ENCODE measurements at places on chromosomes 7 and 10.

DNA sequence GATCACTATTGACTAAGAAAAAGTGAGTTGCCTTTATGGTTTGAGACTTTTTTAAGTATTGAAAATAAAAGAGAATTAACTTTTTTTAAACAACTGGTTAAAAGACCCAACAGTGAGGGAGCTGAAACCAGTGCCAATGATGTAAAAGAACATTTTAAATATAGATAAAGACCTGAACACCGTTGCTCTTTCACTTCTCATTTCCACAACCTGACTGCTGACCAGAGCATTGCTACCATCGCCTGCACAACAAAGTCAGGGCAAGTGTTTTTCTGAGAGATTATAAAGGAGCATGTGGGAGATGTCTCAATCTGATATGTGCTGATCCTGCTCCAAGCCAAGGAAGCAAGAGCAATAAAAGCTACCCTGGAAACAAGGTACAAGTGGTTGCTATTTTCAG is 34.7 kb downstream of the IMMP2L start:
- DNase-seq: no peak

GRCh38 chr7:132996581-132997242 is 85.2 kb downstream of the CHCHD3 start:
- peak; percentile 30 for DNase-seq

- DNase-seq: no peak
Measured at GRCh38 chr7:112897839-112898431, 107.7 kb upstream of the TMEM168 start.

- no peak for DNase-seq
Measured at GRCh38 chr10:11604865-11605650, 6.4 kb downstream of the USP6NL start.

- DNase-seq: no peak
Measured at GRCh38 chr7:1810961-1811849, 141.1 kb downstream of the ELFN1 start.

DNA sequence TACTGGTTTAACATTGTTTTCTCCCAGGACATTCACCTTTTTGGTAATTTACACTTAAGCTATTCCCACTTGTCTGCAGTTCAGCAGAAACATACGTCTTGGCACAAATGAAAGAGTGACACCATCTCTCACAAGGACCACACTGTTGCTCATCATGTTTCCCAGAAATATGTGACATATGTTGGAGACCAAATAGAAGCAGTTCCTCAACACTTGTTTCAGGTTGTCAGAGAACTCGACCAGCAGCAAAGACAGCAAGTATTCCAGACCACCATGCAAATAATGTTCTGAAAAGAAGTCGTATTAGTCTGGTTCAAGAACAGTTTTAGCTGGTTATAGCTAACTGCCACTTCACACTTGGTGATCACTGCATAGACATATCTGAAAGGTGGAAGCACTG is 81.3 kb upstream of the KLF6 start:
- peak; percentile 39 for DNase-seq

DNA sequence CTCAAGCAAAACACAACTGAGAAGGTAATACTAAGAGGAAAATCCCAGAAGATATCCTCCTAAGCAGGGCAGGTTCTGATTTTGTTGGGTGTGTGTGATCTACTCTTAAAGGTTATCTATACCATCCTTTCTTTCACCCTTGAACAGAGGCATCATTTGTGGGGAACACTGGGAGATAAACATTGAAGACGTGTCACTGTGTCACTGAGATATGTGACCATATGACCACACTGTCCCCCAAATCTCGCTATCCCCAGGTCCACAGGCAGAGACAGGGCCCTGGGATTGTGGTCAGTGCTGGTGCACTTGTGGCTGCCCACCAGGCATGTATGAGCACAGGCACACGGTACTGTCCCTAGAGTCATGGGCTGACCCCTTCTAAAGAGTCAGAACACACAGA is 30.0 kb downstream of the TECTB start:
- no peak for DNase-seq

DNA sequence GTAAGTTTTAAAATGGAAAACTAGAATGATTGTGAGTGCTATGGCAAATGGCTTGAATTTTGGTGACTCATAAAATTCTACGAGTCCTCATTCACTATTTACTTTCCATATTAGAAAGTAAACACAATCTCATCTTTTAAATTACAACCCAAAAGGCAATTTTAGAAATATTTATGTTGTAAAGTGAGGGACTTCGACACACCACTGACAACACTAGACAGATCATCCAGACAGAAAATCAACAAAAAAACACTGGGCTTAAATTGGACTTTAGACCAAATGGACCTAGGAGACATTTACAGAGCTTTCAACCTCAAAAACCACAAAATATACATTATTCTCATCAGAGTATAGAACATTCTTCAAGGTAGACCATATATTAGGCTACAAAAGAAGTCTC is 30.1 kb downstream of the ZNF277 start:
- no peak for DNase-seq

GRCh38 chr7:95601316-95601715 is 5.0 kb upstream of the PDK4 start:
- DNase-seq: peak; percentile 54

- peak; percentile 31 for DNase-seq
Measured at GRCh38 chr7:150852371-150852905, at the start of gene AOC1. AOC1 (plus strand) TSS chr7:150852517; CDS start chr7:150856471, 3,954 bp downstream.

GRCh38 chr7:17293481-17293880 is 5.0 kb upstream of the AHR start:
- no peak for DNase-seq

- no peak for DNase-seq
Measured at GRCh38 chr7:81698965-81699364, 70.9 kb downstream of the HGF start.

GRCh38 chr7:102270178-102270887 is 16.3 kb upstream of the SH2B2 start:
- no peak for DNase-seq

GRCh38 chr7:5050676-5051075 is 5.0 kb downstream of the RBAK start:
- DNase-seq: no peak

- DNase-seq: no peak
Measured at GRCh38 chr7:107958764-107959526, 44.0 kb downstream of the LAMB1 start.

DNA sequence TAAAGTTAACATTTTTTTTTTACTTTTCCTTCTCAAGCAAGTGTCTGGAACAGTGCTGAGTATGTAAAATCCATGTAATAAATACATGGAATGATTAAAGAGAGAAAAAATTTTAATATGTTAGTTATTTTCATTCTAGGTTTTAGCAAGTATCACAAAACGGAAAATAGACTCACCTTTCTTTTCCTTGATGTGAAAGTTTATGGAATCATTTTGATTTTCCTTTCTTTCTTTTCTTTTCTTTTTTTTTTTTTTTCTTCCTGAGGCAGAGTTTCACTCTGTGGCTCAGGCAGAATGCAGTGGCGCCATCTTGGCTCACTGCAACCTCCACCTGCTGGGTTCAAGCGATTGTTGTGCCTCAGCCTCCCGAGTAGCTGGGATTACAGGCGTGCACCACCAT is 28.1 kb downstream of the SMNDC1 start:
- DNase-seq: no peak

DNA sequence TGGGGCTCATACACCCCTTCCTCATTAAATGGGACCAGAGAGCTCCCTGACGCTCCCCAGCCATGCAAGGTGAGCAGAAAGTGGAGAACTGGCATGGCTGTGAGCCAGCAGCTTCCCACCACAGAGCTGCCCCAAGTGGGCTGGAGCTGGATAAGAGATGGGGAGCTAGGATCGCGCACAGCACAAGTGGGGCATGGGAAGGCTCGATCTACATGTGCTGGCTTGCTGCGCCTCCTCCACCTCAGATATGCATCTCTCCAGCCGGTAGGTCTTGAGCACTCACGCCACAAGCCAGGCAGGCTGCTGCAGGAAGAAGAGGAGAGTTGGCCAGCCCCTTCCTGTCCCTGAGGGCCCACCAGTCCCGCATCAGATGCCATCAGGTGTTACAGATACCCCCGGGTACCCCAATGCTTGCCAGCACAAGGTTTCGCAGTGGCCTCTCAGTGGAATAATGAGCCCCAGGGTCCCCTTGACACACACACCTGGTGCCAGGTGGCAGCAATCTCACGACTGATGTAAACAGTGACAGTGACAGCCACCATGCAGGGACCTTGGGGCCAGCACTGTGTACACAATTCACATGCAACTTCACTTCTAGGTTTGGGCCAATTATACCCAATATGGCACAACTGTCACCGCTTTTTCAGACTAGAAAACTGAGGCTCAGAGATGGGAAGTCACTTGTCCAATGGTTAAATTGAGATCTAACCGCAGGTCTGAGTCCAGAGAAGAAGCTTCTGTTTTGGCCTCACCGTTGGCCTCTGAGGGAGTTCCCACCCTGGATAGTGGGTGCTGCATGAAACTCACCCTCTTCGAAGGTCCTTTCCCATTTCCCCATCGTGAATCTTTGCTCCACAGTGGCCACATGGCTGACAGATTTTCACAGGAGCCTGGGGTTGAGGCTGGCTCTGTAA is 79.3 kb downstream of the OAT start:
- no peak for DNase-seq

- peak; percentile 12 for DNase-seq
Measured at GRCh38 chr7:134083766-134084487, 43.2 kb upstream of the LRGUK start.

DNA sequence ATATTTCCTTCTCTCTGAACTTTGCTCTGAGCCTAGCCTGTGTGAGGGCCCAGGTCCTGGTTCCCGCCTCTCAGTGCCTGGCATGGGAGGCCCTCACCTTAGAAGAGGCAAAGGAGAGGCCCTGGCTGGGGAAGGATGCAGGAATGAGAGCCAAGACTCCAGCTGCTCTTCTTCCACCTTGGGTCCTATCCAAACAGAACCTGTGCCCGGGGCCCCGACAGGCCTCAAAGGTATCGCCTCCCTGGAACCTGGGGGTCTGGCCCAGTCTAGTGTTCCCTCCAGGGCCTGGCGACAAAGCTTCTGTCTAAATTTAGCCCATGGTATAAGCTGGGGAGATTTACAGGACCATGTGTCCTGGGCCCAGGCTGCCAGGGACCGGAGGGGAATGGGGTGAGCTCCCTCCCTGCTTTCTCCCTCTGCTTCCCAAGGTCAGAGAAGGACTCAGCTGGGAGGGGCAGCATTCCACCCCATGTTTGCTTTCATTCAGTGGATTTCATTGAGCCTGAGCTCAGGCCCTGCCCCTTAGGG is 12.0 kb upstream of the CRHR2 start:
- DNase-seq: no peak

DNA sequence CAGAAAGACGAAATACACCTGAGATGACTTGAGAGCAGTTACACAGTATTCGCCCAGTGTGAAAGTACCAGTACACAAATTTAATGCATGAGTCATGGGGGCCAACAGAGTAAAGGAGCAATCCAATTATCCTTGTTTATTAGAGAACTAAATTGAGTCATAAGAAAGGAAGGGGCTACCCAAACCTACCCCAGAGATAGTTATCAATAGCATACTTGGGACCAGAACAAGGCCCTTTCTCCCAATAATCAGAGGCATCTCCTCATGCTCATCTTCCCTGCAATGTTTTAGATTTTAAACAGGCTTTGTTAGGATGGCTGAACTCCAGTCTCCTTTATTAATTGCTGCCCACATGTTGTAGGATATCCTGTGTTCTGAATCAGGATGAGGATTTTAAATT is 239.7 kb upstream of the LRGUK start:
- DNase-seq: peak; percentile 2

GRCh38 chr10:13969118-13969791 is 361.5 kb downstream of the FRMD4A start:
- DNase-seq: peak; percentile 44

DNA sequence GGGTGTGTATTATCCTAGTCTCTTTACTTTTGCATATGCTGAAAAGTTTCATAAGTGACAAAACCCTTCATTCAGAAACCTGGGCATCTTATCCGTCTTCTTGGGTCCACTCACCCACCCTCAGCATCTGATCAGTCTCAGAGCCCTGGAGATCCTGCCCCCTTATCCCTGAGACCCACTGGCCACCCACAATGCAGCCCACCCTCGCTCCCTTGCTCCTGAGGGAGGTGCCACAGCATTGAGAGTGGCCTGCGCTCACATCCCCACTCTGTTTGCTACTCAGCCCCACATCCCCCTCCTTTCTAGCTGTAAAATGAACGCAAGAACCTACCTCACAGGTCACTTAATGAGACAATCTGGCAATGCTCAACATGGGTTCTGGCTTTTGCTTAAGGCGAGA is 27.3 kb downstream of the PDIA4 start:
- DNase-seq: no peak

DNA sequence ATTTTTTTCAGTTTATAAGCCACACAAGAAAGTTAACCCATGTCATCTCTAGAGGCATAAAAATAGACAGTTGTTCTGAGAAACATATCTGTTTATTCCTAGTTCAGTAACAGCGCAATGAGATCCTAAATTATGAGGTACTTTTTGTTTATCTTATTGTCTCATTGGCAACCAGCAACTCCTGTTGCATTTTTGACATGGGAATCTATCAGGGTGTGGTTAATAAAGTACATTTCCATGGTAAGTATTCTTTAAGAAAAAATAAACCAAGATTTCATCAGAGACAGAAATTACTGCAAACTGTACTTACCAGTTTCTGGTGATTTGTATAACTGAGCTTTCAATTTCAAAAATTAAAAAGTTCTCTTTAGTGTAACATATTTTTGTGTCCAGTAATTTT is 9.0 kb downstream of the FAS start:
- DNase-seq: no peak

GRCh38 chr10:4278186-4278585 is 493.2 kb upstream of the KLF6 start:
- no peak for DNase-seq

- DNase-seq: no peak
Measured at GRCh38 chr10:132709471-132709951, 76.4 kb downstream of the NKX6-2 start.

- no peak for DNase-seq
Measured at GRCh38 chr10:76454506-76455140, 1023.2 kb downstream of the LRMDA start.

DNA sequence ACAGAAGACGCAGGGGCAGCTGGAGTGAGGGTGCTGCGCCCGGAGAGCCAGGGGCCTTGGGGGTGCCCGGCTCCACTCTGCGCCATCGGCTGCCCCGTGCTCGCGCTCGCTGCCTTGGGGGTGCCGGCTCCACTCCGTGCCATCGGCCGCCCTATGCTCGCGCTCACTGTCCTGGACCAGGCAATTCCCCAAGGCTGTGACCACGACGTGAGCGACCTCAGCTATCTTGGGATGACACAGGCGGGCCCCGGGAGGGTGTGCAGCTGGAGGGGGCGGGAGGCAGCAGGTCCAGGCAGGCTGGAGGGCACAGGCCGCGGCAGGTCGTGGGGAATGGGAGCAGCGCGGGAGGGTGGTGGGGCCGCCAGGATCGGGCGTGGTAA is 29.7 kb downstream of the CYP2W1 start:
- DNase-seq: no peak

- DNase-seq: no peak
Measured at GRCh38 chr10:106991091-106991490, 173.4 kb downstream of the SORCS1 start.

GRCh38 chr10:114525368-114525949 is 121.2 kb upstream of the AFAP1L2 start:
- peak; percentile 73 for DNase-seq

GRCh38 chr10:96683065-96683464 is 37.2 kb downstream of the PIK3AP1 start:
- peak; percentile 17 for DNase-seq

- peak; percentile 2 for DNase-seq
Measured at GRCh38 chr7:132232406-132232805, 343.9 kb downstream of the PLXNA4 start.

GRCh38 chr10:126787201-126787600 is 116.7 kb upstream of the C10orf90 start:
- DNase-seq: no peak

GRCh38 chr10:63700631-63701156 is 179.5 kb downstream of the REEP3 start:
- DNase-seq: no peak

- peak; percentile 49 for DNase-seq
Measured at GRCh38 chr10:110803830-110804338, 67.8 kb upstream of the PDCD4 start.
